ENCODE measurements at places on chromosomes 2 and 18. TPM values are rescaled to one million over a fixed set of nuclear protein-coding genes. Genes with fewer than 3 reads are reported as not detected.

- DNase-seq, result peak; percentile 66
- H3K4me1 ChIP-seq, result peaks cover 5% of the 10 kb centered on the region
- no peaks in the 10 kb centered on the region for H3K36me3 ChIP-seq
- peaks cover 29% of the 10 kb centered on the region for H3K27me3 ChIP-seq
- H3K27ac ChIP-seq, result no peak overlapping the region
- no peak overlapping the region for H3K4me3 ChIP-seq
Observed at GRCh38 chr2:196453613-196454047, 185.9 kb upstream of the CCDC150 start.

GRCh38 chr2:217972490-217972889, 30.3 kb downstream of the TNS1 start:
- no peaks in the 10 kb centered on the region for H3K4me1 ChIP-seq
- H3K27me3 ChIP-seq, result peaks cover 35% of the 10 kb centered on the region
- no peak overlapping the region for H3K27ac ChIP-seq

DNA sequence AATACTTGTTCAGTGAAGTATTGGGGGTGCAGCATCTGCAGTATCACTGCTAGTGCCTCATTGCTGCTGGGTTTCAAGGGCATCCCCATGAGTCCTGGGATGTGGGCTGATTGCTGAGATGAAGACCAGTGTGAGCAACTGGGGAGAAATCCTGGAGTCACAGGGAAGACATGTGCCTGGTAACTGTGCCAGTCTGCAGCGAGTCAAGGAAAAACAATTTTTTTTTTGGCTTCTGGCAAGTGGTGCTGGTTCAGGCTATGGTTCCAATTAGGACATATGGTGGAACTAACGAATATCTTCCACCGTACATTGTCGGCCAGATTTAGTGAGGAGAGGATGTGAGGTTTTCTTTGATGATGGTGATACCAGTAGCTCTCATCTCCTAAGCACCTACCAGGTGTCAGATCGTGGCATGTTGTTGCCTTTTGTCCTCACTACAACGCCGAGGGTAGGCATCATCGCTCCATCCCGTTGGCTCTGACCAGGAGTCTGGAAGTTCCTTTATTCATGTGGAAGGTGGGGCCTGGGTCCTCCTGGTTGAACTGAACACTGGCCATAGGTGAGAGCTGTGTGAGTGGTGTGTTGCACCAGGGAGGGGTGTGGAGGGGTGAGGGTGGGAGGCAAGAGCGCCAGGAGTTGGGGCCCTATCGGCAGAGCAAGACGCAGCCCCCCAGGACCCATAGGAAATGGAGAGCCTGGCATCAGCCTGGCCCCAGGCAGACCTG, 118.0 kb upstream of the HS6ST1 start:
- no peak for DNase-seq
- no peak overlapping the region for H3K4me3 ChIP-seq
- no peak overlapping the region for H3K27ac ChIP-seq
- peaks cover 13% of the 10 kb centered on the region for H3K27me3 ChIP-seq

GRCh38 chr2:217694291-217694690, 308.5 kb downstream of the TNS1 start:
- H3K27me3 ChIP-seq, result no peaks in the 10 kb centered on the region
- DNase-seq, result no peak
- no peak overlapping the region for H3K4me3 ChIP-seq
- H3K4me1 ChIP-seq, result peaks cover 4% of the 10 kb centered on the region

GRCh38 chr2:17915811-17916518, 37.5 kb downstream of the KCNS3 start:
- H3K27ac ChIP-seq, result no peak overlapping the region
- H3K4me1 ChIP-seq, result no peaks in the 10 kb centered on the region
- no peaks in the 10 kb centered on the region for H3K27me3 ChIP-seq
- H3K4me3 ChIP-seq, result no peak overlapping the region
- H3K36me3 ChIP-seq, result no peaks in the 10 kb centered on the region

DNA sequence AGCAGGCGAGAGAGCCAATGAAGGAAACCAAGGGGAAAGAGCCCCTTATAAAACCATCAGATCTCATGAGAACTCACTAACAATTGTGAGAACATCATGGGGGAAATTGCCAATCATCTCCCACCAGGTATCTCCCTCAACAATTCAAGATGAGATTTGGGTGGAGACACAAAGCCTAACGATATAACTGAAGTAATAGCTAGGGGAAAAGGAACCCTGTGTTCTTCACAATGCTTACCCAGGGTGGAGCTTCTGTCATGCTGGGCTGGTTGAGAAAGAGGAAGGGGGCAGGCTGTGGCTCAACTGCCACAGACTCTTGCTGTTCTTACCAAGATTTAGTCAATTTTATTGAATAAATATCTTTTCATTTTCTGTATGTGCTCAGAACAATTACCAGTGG, 392.1 kb upstream of the HS6ST1 start:
- peaks cover 30% of the 10 kb centered on the region for H3K27me3 ChIP-seq
- H3K36me3 ChIP-seq, result peaks cover 3% of the 10 kb centered on the region
- no peaks in the 10 kb centered on the region for H3K4me1 ChIP-seq
- no peak overlapping the region for H3K4me3 ChIP-seq
- no peak for DNase-seq

DNA sequence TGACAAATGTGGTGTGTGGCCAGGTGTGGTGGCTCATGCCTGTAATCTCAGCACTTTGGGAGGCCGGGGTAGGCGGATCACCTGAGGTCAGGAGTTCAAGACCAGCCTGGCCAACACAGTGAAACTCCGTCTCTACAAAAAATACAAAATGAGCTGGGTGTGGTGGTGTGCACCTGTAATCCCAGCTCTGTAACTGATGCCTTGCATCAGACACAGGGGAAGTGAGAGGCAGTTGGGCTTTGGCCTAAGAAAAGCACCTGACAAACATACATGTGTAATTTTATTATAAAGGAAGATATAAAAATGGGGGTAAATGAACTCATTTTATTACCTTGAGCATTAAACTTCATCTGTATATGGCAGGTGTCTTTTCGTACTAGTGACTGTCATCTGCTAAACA, 66.7 kb upstream of the FAM136A start:
- no peak overlapping the region for H3K4me3 ChIP-seq
- DNase-seq, result no peak
- H3K27ac ChIP-seq, result no peak overlapping the region
- H3K4me1 ChIP-seq, result no peaks in the 10 kb centered on the region
- no peaks in the 10 kb centered on the region for H3K36me3 ChIP-seq

DNA sequence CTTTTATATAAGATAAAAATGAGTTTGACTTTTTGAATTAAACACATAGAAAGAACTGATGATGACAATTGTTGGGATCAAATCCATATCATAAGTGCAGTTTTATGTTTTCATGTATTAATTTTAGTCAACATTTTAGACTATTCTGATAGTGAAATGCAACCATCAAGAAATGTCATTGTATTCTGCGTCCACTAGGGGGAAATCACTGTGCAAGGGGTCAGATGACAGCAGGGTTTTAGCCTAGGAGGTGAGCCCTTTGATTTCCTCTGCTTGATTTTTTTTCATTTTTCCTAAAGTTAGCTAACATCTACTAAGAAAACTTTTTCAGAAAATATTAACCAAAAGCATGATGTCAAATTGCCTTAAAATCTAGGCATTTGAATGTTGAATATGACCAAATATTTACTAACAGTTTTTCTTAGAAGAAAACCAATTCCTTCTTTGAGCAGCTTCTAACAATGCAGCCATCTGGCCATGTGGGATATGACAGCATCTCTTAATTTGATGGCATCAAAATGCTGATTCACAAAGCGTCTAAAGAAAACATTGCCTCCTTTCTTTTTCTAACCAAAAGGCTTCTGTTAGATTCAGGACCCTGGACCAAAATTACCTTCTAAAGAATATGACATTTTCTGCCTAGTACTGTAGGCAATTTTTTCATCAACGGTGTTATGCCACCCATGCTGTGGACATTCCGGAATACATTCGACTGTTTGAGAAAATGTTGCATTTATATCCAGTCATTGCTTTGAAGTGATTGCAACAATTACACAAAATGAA, 141.5 kb downstream of the SPHKAP start:
- no peaks in the 10 kb centered on the region for H3K27me3 ChIP-seq
- no peak for DNase-seq
- no peaks in the 10 kb centered on the region for H3K4me1 ChIP-seq
- H3K27ac ChIP-seq, result no peak overlapping the region

DNA sequence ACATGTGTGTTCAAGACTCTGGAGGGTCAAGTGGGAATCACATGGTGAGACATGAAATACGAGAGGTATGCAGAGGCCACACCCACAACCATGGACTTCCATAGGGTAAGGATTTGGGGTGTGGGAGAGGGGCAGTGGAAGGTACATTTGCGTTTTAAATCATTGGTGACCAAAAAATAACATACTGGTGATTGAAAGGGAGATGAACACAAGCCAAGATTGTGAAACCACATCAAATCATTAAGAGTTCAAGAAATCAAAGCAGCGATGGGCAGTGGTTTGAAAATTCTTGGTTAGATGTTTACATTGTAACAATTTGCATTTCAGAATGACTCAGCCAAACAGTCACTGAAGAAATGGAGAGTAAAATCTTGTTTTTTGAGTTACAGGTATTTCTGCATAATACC, 1.9 kb upstream of the CABYR start:
- peaks cover 26% of the 10 kb centered on the region for H3K4me1 ChIP-seq
- no peak for DNase-seq
- peaks cover 38% of the 10 kb centered on the region for H3K36me3 ChIP-seq
- H3K27me3 ChIP-seq, result peaks cover 12% of the 10 kb centered on the region

- H3K27ac ChIP-seq, result peak overlapping the region; percentile 63
- peaks cover 86% of the 10 kb centered on the region for H3K36me3 ChIP-seq
- no peak overlapping the region for H3K4me3 ChIP-seq
- DNase-seq, result no peak
- no peaks in the 10 kb centered on the region for H3K27me3 ChIP-seq
Observed at GRCh38 chr2:102387763-102388546, 32.4 kb downstream of the IL18R1 start.

DNA sequence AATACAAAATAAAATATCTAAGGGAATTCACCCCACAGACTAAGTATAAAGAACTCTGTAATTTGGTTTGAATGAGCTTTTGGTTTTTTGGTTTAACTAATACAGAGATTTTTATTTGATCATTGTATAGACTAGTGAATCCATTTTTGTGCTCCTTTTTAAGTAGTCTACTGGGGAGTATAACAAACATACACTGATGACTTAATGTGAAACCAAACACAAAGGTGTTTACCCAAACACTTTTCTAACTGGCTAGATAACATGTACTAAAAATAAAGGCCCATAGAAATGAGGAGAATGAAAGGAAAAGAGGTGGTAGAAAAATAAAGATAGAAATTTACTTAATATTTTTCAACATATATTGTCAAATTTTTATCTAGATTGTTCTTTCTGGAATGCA, 146.0 kb downstream of the NRXN1 start:
- H3K4me1 ChIP-seq, result no peaks in the 10 kb centered on the region
- H3K36me3 ChIP-seq, result no peaks in the 10 kb centered on the region
- H3K27ac ChIP-seq, result no peak overlapping the region
- no peak overlapping the region for H3K4me3 ChIP-seq
- no peak for DNase-seq

GRCh38 chr18:68448736-68449135, 266.2 kb downstream of the TMX3 start:
- no peak overlapping the region for H3K4me3 ChIP-seq
- DNase-seq, result no peak
- no peaks in the 10 kb centered on the region for H3K27me3 ChIP-seq
- no peaks in the 10 kb centered on the region for H3K4me1 ChIP-seq
- no peaks in the 10 kb centered on the region for H3K36me3 ChIP-seq

DNA sequence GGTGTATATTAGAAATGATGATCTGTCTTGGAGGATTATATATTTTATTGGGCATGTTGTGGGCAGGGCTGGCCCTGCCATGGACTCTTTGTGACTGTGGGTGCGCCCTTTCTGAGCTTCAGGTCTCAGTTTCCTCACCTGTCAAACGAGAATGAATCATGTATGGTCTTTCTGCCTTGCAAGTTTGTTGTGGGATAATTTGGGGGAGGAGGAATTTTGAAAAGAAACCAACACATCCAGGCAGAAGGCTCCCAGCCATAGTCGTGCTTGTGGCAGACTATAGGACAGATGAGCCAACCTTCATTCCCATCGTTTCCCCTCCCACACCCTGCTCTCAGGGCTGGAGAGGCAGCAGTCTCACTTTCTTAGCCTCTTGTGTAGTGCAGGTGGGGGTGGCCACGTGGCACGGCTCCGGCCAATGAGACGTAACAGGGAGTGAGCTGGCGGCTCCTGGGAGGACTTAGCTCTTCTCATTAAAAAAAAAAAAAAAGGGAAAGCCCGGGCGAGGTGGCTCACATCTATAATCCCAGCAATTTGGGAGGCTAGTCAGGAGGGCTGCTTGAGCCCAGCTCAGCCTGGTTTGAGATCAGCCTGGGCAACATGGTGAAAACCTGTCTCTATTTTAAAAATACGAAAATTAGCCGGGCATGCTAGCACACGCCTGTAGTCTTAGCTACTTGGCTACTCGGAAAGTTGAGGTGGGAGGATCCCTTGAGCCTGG, 63.1 kb downstream of the RHOB start:
- no peaks in the 10 kb centered on the region for H3K4me1 ChIP-seq
- DNase-seq, result no peak
- H3K36me3 ChIP-seq, result no peaks in the 10 kb centered on the region
- H3K27me3 ChIP-seq, result peaks cover 2% of the 10 kb centered on the region

The GBX2 gene
- not detected for total RNA-seq

The ANKRD30B gene
- not detected for total RNA-seq

The NDC80 gene
- 103 TPM for total RNA-seq

Data from activated CD8-positive, alpha-beta T cell treated with anti-CD3 and anti-CD28 coated beads, Interleukin-2, amount 10 ng/mL, durations not matched to agents 7 days and 5 days (primary cell).